ENCODE measurements at places on chromosomes 4 and X.
A peak's percentile ranks its signal among the peaks of the same experiment; 100 is the strongest.

DNA sequence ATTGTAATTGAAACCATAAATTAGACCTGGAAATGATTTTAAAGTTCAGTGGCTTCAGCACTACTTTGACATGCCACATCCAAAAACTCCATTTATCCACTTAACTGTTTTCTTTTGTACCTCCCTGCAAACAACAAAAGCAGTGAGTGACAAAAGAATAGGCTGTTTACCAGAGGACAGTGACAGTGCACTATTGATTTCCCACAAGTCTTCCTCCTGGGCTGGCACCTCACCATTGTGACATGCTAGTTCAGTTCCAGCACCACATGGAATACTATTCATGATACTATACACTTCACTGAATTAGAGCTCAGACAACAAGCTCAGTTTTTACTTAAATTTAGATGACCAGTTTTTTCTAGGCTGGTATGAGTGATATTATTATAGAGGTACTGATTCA lies 29.3 kb downstream of the MOSPD2 start:
- no peaks in the 10 kb centered on the region for H3K27me3 ChIP-seq
- no peak overlapping the region for H3K27ac ChIP-seq
- no peak overlapping the region for H3K4me3 ChIP-seq
- no peaks in the 10 kb centered on the region for H3K4me1 ChIP-seq

DNA sequence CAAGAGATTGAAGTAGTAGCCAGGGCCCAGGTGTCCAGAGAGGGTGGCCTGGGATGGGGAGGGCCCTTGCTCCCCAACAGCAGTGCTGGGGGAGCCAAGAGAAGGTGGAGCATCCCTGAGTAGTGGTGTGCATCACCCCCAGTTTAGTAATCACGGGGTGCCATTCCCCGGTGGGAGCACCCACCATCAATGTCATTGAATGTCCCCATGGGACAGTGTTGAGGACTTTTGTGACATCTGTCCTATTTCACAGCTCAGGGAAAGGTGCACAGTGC lies 4.4 kb upstream of the CPZ start:
- peaks cover 89% of the 10 kb centered on the region for H3K27me3 ChIP-seq
- peaks cover 9% of the 10 kb centered on the region for H3K4me1 ChIP-seq
- no peaks in the 10 kb centered on the region for H3K36me3 ChIP-seq
- H3K4me3 ChIP-seq, result no peak overlapping the region
- H3K27ac ChIP-seq, result no peak overlapping the region

DNA sequence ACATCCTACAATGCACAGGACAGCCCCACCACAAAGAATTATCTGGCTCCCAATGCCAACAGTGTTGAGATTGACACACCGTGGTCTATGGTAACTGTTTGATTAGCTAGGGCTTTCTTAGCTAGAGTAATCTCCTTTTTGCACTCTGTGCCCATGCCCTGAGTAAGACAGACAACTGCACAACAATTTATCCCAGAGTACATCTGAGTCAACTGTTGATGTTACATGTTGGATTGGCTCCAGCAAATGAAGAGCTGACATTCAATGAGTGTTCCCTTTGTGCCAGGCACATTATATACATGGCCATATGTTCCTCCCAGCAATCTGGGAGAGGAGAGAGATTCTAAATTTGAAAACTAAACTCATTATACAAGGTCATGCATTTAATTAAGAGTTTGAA lies 3.9 kb upstream of the FAM9C start:
- H3K36me3 ChIP-seq, result no peaks in the 10 kb centered on the region
- H3K4me1 ChIP-seq, result no peaks in the 10 kb centered on the region
- DNase-seq, result no peak
- no peaks in the 10 kb centered on the region for H3K27me3 ChIP-seq

DNA sequence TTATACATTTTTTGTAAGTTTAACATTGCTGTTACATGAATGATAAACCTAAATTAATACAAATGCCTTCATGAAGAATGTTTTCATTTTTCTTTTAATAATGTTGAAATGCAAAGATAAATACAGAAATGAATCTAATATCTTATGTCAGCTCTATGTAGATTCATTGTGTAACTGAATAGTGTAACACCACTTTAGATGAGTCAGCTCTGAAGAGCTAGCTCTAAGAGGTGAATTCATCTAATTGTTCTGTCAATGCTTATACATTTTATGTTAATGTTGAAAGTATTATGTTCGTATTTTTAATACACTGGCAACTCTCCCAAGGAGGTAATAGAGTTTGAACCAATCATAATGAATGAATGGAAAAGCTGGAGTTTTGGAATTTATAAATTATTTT lies 146.9 kb upstream of the FMR1 start:
- DNase-seq, result no peak
- no peaks in the 10 kb centered on the region for H3K4me1 ChIP-seq
- H3K27ac ChIP-seq, result no peak overlapping the region

DNA sequence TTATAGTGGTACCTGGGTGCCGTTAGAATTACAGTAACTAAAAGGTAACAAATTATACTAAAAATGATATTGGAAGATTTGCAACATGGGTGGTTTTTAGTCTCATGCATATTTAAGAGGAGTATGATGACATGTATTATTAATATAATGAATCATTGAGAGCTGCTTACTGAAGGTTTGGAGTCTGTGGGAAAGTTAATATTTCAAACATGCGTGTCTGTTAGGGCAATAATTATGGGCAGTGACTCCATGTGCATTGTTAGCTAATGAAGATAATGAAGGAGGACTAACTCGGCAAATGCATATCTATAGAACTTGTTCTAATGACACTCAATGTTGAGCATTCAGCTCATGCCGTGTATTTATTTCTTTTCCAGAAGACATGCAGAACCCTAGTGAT lies 47.1 kb downstream of the MTHFD2L start:
- H3K36me3 ChIP-seq, result peaks cover 4% of the 10 kb centered on the region
- no peaks in the 10 kb centered on the region for H3K4me1 ChIP-seq
- H3K27me3 ChIP-seq, result no peaks in the 10 kb centered on the region
- DNase-seq, result no peak

DNA sequence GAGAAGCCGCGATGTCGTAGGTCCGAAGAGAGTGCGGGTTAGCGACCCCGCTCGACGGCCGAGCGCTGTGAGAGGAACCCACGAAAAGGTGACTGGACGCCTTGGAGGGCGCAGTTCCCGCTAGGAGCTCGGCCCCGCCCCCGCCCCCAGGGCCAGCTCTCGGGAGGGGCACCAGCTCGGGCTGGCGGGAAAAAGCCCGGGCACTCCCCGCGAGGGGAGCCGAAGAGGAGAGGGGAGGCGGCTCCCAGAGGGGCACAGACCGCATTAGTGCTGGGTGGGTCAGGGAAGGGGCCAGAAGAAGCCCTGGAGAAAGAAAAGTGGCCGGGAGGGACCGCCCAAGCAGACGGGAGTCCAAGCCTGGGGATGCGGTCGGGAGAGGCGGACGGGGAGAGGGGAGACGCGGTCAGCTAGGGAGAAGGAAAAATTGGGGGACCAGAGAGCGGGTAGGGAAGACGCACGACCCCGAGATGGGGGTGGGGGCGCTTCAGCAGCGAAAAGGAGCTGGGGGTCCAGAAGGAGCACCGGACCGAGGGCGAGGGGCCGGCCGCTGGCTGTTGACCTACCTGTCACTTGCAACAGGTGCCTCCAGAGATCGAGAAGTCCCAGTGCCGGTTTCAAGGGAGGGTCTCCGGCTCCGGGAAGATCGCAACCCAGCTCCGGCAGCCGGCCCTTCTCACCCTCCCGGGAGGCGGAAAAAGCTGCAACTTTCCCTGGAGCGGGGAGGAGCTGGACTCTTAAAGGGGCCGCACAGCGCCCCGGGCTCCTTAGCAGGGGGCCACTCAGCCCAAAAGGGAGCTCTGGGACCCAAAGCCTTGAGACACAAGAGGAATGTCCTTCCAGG lies at the start of gene SYTL4:
Gene SYTL4, minus strand, starts transcription at position 681 of the 841 bp plus-strand sequence. CDS start 30,084 bp downstream, outside the sequence.
- H3K4me3 ChIP-seq, result peak within 1 kb of the TSS; percentile 81
- H3K36me3 ChIP-seq, result no peaks in the 10 kb centered on the region
- H3K27ac ChIP-seq, result peak within 1 kb of the TSS; percentile 69
- DNase-seq, result peak; percentile 28
- no peaks in the 10 kb centered on the region for H3K27me3 ChIP-seq
- H3K4me1 ChIP-seq, result no peaks in the 10 kb centered on the region

- no peaks in the 10 kb centered on the region for H3K4me1 ChIP-seq
- no peak overlapping the region for H3K27ac ChIP-seq
- no peak for DNase-seq
These were observed 1112.1 kb downstream of the RPA4 start for GRCh38 chrX:97995834-97996233.

GRCh38 chr4:54746218-54746617 lies 88.5 kb downstream of the KIT start:
- H3K4me3 ChIP-seq, result no peak overlapping the region
- H3K27me3 ChIP-seq, result no peaks in the 10 kb centered on the region
- H3K27ac ChIP-seq, result no peak overlapping the region
- no peaks in the 10 kb centered on the region for H3K4me1 ChIP-seq

DNA sequence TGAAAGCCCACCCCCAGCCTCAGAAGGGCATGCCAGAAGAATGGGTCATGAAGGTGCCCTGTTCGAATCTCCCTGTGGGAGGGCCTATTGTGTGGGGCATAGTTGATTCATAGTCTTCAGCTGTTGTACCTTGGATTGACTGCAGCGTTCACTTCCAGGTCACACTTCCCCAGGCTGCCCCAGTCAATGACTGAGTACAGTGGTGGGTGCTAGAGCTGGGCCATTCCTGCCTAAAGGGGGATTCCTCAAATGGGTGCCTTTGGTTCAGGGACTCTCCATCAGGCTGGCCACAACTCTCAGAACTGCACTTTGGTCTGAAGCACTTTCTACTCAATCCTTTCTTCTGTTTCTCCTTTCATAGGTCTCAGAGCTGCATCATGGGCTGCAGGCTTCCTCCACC lies 35.0 kb upstream of the RASGEF1B start:
- DNase-seq, result no peak
- no peak overlapping the region for H3K4me3 ChIP-seq
- no peaks in the 10 kb centered on the region for H3K4me1 ChIP-seq

DNA sequence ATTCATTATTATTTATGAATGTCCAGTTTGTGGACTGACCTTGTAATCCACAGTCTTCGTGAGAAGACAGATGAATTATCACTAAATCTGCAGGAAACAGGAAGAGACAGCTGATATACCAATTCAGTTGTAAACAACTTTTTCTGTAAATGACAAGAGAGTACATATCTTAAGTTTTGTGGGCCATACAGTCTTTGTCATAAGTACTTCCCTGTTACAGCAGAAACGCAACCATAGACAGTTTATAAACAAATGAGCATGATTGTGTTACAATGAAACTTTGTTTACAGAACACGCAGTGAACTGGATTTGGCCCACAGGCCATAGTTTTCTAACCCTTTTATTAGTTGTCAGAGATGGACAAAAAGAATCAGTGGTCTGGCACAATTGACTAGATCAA lies 443.4 kb downstream of the PDGFC start:
- no peaks in the 10 kb centered on the region for H3K27me3 ChIP-seq
- H3K4me3 ChIP-seq, result no peak overlapping the region
- no peak for DNase-seq
- no peaks in the 10 kb centered on the region for H3K36me3 ChIP-seq

- H3K36me3 ChIP-seq, result no peaks in the 10 kb centered on the region
- no peaks in the 10 kb centered on the region for H3K27me3 ChIP-seq
- no peak overlapping the region for H3K4me3 ChIP-seq
- H3K27ac ChIP-seq, result no peak overlapping the region
- no peak for DNase-seq
These were observed 50.8 kb upstream of the GNPDA2 start for GRCh38 chr4:44777115-44777514.

DNA sequence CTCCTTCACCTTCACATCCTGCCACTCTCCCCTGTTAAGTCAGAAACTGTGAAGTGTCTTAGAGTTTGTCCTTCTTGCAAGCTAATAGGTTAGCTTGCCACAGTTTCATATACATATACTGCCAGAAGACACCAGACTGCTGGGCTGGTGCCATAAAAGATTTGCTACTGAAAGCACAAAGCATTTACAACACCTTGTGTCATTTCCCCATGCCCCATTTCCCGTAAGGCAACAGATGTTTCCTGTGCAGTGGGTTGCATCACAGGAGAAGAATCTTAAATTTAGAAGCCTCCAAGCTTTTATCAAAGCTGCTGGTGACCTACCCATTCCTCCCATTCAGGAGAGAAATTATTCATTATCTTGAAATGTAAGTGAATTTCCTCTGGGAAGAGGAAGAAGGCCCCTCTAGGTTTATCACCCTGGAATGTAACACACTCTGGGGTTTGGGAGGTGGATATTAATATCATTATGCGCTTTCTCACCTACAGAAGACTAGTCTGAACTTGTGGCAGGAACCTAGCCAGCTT lies 34.5 kb upstream of the RAB33B start:
- no peak overlapping the region for H3K4me3 ChIP-seq
- H3K27me3 ChIP-seq, result no peaks in the 10 kb centered on the region
- peak; percentile 76 for DNase-seq
- no peak overlapping the region for H3K27ac ChIP-seq
- peaks cover 11% of the 10 kb centered on the region for H3K36me3 ChIP-seq
- H3K4me1 ChIP-seq, result no peaks in the 10 kb centered on the region

DNA sequence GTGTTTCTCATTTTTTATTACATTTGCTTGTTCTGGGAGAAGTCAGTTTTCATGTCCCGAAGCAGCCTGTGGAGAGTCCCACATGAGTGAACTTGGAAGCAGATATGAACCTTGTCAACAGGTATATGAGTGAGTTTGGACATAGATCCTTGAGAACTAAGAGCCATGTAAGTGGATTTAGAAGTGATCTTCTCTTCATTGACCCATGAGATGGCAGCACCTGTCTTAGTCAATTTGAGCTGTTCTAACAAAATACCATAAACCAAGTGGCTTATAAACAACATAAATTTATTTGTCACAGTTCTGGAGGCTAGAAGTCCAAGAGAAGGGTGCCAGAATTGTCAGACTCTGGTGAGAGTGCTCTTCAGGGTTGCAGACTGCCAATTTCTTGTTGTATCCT lies 1043.8 kb downstream of the ADGRL3 start:
- H3K4me3 ChIP-seq, result no peak overlapping the region
- H3K36me3 ChIP-seq, result no peaks in the 10 kb centered on the region
- no peaks in the 10 kb centered on the region for H3K4me1 ChIP-seq
- no peaks in the 10 kb centered on the region for H3K27me3 ChIP-seq
- H3K27ac ChIP-seq, result no peak overlapping the region
- DNase-seq, result no peak

GRCh38 chrX:44299177-44299576 lies 44.3 kb downstream of the EFHC2 start:
- no peak for DNase-seq
- no peak overlapping the region for H3K27ac ChIP-seq
- H3K4me1 ChIP-seq, result no peaks in the 10 kb centered on the region
- H3K27me3 ChIP-seq, result no peaks in the 10 kb centered on the region
- H3K4me3 ChIP-seq, result no peak overlapping the region

DNA sequence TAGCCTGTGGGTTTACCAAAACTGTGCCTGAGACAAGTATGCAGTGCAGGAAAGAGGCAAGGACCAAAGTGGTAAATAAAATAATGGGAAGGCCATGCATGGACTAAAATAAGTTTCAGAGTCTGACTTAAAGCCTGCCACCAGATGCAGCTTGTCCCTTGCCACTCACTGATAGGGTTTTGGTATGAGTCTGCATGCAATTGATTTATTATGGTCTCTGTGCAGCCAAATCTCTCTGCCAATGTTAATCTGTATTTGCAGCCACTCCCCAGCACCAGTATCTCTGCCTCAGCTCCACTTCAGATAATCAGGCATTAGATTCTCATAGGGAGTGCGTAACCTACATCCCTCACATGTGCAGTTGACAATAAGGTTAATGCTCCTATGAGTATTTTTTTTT lies 5.5 kb upstream of the FGF2 start:
- no peak overlapping the region for H3K27ac ChIP-seq
- no peak for DNase-seq
- H3K36me3 ChIP-seq, result no peaks in the 10 kb centered on the region
- H3K4me1 ChIP-seq, result peaks cover 15% of the 10 kb centered on the region
- H3K27me3 ChIP-seq, result no peaks in the 10 kb centered on the region

All from tibial artery (tissue), 4 donors.